ENCODE measurements at places on chromosomes 5 and 9.

GRCh38 chr5:116652196-116652729 lies 77.6 kb upstream of the SEMA6A start:
- DNase-seq = no peak

GRCh38 chr9:124017929-124018729 lies 6.6 kb downstream of the LHX2 start:
- no peak for DNase-seq

GRCh38 chr5:179146277-179146676 lies 86.1 kb downstream of the ZNF354C start:
- no peak for DNase-seq

- DNase-seq = no peak
Observed at GRCh38 chr9:127898433-127899127, 823 bp downstream of the ST6GALNAC6 start.

GRCh38 chr5:2675548-2675947 lies 75.9 kb downstream of the IRX2 start:
- DNase-seq = no peak

DNA sequence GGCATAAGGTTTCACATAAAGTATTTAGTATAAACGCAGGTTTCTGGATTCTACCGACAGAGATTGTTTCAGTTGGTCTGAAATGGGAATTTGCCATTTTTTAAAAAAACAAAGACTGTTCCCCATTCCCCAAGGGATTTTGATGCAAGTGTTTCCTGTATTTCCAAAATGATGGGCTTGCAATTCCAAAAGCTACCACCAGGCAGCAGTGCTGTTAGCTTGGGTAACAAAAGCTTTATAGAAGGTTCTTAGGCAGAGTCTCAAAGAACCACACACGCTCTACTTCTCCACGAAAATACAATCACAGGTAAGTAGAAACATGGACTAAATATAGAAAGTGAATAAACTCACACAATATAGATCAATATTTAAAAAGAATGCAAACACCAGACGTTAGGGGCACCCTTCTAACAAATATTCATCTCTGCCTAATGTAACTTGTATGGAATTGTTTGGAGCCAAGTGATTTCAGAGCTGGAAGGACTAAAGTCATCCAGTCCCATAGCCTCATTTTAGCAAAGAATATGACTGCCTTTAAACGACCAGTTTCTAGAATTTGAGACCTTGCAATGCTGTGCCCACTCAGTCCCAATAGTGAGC lies 154.3 kb downstream of the SPOCK1 start:
- no peak for DNase-seq

DNA sequence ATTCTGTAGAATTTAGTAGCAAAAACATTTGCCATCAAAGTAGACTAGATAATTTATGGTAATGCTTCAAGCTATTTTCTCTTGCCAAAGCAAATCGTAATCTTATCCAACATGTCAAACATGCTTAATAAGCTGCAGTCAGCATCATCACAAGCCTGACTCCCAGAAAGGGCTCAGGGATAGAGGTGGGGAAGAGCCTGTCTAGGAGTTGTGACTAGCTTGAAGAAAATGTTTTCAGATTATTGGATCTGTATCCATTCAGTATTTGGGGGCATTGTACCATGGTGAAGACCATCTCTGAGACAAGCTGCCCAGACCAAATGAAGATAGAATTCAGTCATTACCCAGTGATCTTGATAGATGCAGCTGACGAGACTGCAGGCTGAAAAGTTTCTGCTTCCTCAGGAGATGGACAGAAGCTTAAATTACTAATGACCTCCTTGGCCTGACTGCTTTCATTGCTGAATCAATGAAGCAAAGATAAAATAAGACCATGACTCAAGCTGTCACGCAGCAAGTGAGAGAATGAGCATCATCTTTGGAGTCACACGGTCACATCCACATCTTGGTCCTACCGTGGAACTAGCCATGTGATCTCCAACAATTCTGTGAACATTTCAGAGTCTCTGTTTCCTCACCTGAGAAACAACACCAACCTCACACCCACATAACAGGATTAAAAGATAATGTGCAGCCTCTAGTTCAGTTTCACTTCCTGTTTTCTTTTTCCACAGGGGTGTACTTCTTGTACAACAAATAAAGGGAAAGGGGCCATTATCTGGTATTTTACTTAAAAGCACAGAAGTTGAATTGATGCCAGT lies 9.4 kb downstream of the ERAP2 start:
- no peak for DNase-seq

DNA sequence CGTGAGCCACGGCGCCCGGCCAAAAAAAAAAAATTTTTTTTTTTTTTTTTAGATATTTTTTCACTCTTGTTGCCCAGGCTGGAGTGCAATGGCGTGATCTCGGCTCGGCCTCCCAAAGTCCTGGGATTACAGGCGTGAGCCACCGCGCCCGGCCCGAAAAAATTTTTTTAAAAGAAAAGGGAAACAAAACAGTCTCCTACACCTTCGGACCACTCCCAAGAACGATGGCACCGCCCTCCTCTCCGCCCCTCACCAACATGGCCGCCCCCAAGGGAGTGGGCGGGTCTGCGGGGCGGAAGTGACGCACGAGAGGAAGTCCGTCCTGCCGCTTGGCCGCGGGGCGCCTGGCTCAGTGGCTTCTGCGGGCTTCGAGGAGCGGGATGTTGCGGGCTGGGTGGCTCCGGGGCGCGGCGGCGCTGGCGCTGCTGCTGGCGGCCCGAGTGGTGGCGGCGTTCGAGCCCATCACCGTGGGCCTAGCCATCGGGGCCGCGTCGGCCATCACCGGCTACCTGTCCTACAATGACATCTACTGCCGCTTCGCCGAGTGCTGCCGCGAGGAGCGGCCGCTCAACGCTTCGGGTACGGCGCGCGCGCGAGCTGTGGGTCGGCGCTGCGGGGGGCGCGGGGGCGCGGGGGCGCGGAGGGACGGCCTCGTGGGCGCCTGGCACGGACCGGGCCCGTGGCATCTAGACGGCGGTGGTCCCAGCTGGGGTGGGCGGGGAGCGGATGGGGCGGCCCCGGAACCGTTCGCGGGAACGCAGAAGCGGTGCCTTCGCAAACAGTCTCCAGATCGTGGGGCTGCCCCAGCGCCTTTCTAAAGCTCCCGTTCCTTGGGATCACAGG lies at the start of gene TOR1B:
TSS of gene TOR1B (plus strand) at position 352 of the 843 bp plus-strand sequence. CDS start at position 381, 29 bp downstream.
- DNase-seq = peak; percentile 87

DNA sequence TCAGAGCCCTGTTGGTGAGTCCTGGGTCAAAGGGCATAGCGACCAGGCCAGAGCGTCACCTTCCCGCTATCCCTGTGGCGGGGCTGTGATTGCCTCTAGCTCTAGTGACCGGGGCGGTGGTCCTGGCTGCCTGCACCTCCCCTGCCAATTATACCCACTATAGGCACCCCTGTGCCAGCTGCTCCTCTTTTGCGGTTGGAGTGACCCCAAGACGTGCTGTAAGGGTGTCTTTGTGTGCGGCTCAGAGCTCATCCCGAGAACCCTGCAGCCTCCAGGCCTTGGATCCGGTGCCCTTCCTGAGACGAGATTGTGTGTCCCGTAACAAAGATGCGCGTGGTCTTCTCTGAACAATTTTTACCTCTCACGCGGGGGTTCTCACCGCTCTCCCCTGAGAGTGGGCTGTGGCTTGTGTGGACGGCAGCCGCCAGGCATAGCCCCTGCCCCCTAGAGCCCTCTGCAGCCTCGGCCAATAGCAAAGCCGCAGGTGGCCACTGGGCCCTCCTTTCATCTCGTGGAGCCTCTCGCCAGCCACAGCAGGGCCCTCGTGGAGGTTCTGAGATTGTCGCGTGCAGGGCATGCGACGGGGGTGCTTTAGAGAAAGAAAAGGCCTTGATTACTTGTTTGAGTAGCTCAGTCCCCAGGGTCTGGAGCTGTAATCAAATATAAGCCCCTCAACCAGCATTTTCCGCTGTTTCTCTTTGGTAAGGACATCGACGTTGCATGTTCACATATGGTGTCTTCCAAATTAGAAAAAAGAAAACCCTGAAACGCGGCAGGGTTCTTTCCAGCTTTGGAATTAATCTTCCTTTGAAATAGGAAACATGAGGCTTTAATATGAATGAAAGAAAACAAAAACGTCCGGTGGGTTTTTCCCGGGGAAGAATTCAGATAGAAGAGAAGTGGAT lies 10.7 kb downstream of the NKD2 start:
- no peak for DNase-seq

GRCh38 chr5:142819825-142820224 lies 49.6 kb downstream of the ARHGAP26 start:
- no peak for DNase-seq

DNA sequence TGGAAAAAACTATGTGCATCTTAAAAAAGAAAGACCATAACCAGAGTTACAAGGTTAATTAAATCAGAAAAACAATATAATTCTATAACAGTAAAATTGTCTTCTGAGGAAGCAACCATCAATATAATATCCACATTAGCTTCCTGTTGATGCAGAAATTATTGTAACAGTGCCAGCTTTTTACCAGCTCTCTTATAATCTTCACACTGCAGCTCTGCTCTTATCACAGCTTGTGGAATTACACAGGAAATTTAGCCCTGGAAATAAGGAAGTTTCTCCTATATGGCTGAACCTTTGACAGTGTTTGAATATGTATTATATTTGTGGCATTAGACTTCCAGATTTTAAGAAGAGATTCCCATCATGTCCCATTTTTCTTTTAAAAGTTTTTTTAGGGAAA lies 49.1 kb upstream of the TEK start:
- no peak for DNase-seq

DNA sequence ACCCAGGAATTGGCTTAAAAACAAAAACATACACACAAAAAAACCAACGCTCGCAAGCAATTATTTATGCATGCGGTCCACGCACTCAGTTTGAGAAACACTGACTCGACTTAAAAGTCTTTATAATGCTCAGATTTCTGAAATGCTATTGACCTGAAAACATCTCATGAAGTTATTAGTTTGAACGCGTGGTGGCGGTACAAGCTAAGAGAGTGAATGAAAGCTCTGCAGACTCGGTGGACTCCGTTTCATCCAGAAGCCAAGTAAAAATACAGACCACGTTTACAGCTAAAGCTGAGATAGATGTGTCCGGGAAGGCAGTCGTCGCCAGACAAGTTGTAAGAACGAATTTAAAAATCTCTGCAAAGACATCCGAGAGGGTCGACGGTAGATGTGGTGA lies at the start of gene PCDHB6:
TSS of gene PCDHB6 (plus strand) at position 246 of the 400 bp plus-strand sequence. CDS start 201 bp downstream, outside the sequence.
- DNase-seq = no peak

DNA sequence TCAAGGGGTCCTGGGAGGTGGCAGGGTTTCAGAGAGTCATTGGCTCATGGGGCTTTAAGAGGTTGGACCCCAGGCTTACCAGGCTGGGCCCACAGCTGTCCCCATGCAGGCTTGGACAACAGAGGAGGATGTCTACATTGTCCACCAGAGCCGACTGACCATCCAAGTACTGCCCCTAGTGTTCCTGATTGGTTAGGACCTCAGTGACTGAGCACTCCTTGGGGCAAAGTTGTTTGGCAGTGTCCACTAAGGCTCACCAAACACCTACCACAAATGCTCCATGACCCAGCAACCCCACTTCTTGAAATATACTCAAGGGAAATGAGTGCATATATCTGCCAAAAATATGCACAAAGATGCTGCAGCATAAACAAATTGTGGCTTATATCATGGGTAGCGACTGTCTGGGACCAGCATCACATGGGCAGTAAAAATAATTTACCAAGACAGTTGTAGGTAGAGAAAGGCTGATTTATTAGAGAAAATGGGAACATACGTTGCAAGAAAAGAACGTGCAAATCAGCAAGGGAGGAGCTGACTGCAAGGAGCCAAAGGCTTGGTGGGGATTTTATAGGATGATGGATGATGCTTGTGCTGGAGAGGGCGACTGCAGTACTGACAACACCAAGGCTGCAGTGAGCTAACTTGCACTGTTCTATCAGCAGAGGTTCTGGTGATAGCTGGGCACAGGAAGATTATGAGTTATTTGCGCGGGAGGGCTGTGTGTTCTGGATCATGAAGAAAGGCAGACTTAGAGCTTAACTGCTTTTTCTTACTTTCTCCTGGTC lies 265.2 kb downstream of the GADD45G start:
- no peak for DNase-seq

DNA sequence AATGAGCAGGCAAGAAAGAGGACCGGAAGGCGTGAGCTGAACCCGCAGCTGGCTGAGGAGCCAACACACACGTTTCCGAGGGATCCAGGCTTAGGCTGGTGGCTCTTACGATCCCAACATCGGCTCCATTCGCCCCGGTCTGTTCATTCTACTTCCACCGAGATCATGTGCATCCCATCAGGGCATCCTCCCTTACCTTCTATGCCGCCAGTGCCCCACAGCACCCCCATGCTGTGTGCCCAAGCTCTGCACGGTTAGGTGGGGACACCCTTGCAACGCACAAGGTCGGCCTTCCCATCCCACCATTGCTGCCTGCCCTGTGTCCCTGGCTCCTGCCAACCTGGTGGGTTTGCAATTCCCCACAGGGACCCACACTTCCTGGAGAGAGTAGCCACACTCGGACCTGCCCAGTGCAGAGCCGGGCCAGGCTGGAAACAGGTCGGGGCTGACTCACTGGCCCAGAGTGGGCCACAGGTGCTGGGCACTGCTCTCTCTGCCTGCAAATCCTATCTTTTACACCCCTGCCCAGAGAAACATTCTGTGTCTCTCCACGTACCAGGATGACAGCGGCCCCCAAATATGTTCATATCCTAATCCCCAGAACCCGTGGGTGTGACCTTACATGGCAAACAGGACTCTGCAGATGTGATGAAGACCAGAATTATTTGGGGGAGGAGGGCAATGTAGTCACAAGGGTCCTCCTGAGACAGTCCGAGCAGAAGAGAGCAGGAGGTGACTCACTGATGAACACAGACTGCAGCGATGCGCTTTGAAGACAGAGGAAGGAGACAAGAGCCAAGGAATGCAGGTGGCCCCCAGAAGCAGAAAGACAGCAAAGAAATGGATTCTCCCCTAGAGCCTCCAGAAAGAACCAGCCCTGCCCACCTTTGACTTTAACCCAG lies 182.2 kb downstream of the AUH start:
- no peak for DNase-seq

DNA sequence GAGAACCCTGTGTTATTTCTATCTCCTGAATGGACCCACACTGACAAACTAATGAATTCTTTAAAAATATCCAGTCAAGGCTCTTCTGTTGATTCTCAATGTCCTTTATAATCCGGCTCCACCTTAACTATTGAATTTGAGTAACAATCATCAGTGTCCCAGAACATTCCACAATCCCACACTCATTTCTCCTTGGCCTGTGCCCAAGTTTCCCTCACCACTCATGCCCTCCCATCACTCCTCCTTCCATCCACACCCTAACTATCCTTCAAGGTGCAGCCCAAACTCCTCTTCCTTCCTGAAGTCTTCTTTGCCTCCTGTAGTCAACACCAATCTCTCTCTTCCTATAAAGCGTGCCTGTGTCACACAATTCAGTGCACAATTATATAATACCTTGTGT lies 106.1 kb downstream of the NUDT12 start:
- no peak for DNase-seq

DNA sequence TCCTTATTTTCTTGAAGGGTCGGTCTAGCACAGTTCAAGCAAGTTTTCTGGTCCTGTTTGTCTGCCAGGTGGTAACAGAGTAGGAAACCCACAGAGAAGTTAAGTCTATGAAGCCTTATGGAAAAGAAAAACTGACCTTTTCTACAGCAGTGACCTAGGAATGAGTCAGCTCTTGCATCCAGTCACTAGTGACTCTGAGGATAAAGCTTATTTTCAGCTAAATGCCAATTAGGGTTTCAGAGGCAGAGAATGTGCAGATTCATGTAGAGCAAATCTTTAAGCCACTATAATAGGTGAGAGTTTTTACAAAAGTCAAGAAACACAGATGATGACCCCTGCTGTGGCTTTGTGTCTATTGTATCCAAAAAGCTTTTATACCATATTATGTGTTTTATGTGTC lies 100.7 kb downstream of the CWC27 start:
- DNase-seq = no peak

GRCh38 chr5:179328291-179328690 lies 17.0 kb downstream of the ADAMTS2 start:
- DNase-seq = no peak

GRCh38 chr5:76657091-76657490 lies 33.9 kb upstream of the F2RL2 start:
- no peak for DNase-seq
